ENCODE measurements at places on chromosomes 2 and 18.

GRCh38 chr2:64625299-64626145 lies 28.2 kb downstream of the SERTAD2 start:
- no peak for DNase-seq

DNA sequence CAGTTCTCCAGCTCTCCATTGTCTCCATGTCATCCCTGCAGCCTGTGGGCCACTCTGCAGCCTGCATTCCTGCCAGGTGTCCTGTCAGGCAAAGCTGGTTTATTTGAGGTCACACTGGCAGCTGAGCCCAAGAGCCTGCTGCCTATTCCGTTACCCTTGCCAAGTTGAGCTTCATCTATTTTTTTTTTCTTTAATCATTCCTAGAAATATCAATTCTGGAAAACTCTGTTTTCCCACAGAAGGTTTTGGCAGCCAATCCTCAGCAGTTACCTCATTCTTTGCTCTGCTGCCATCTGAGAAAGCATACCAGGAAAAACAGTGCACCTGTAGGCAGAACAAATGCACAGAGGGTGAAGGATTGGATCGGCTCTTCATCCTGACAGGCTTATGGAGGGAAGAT lies 411.0 kb upstream of the ACVR2A start:
- DNase-seq: no peak

- no peak for DNase-seq
Observed at GRCh38 chr18:11757084-11757590, 68.1 kb downstream of the GNAL start.

- no peak for DNase-seq
Observed at GRCh38 chr2:220756653-220757052, 815.5 kb downstream of the EPHA4 start.

GRCh38 chr2:159793326-159793725 lies 4.7 kb downstream of the CD302 start:
- no peak for DNase-seq

- DNase-seq: no peak
Observed at GRCh38 chr2:158600155-158600802, 143.5 kb downstream of the PKP4 start.

DNA sequence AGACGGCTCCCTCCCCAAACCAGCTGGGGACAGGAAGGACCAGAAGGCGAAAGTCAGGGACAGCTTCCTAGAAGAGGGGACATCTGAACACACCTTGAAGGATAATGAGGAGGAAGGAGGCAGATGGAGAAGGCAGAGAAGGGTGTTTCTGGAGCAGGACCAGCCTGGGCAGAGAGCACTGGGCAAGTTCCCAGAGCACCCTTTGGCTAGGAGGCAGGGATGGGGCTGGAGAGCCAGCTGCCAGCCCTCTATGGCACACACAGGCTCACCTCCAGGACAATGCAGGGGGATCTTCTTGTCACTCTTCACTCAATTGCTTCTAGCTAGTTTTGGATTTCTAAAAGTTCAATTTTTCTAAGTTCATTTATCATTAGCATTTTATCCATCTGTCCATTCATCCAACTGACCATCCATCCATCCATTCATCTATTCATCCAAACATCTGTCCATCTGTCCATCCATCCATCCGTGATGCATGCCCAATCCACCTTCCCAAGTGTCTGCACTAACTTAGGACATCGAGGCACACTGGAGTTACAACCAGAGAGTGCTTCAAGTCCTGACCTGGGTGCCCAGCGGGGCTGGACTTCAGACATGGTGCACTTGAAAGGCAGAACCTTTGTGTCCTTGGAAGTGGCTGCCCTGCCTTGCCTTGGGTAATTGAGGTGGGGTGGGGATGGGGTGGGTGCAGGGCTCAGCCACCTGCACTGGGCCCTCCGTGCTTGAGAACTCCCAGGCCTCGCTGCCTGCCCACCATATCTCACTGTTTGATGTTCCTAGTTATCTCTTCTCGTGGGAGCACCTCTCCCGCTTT lies 42.5 kb downstream of the INHBB start:
- no peak for DNase-seq

GRCh38 chr2:21461754-21462240 lies 338.0 kb downstream of the TDRD15 start:
- DNase-seq: no peak

DNA sequence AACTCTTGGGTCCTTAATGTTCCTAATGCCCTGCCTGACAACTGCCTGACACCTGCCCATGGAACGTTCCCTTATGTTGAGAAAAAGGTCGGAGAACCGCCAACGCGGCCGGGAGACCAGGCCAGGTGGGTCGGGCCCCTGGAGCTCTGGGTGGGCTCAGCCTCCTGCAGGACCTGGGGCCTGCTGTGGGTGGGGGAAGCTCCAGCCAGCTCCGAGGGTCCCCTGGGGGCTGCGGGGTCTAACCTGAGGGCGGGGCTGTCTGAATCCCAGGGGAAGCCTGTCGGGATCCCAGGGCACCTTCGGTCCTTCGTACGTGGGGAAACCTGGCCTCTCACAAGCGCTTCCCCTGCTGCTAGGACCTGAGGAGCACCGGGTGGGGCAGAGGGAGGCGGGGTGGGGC lies 296.0 kb downstream of the NDUFA10 start:
- no peak for DNase-seq

DNA sequence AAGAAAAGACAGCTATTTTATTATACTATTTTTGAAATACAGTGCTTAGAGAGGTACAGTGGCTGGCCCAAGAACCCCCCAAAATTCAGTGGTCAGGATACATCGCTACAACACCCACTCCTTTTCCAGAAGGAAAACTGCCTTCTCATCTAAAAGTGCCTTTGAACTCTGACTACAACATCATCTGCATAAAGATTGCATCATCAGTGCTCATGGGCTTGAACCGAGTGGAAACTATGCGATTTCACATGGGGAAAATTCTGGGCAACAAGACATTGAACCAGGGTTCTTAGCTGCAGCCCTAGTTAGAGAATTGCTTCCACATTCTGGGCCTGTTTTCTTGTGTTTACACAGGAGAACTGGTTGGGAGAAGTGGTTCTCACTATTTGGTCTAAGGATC lies 294.6 kb upstream of the SLC14A2 start:
- no peak for DNase-seq

- no peak for DNase-seq
Observed at GRCh38 chr2:111983478-111984212, 71.4 kb upstream of the TMEM87B start.

GRCh38 chr2:138475277-138475776 lies 26.2 kb upstream of the SPOPL start:
- no peak for DNase-seq

DNA sequence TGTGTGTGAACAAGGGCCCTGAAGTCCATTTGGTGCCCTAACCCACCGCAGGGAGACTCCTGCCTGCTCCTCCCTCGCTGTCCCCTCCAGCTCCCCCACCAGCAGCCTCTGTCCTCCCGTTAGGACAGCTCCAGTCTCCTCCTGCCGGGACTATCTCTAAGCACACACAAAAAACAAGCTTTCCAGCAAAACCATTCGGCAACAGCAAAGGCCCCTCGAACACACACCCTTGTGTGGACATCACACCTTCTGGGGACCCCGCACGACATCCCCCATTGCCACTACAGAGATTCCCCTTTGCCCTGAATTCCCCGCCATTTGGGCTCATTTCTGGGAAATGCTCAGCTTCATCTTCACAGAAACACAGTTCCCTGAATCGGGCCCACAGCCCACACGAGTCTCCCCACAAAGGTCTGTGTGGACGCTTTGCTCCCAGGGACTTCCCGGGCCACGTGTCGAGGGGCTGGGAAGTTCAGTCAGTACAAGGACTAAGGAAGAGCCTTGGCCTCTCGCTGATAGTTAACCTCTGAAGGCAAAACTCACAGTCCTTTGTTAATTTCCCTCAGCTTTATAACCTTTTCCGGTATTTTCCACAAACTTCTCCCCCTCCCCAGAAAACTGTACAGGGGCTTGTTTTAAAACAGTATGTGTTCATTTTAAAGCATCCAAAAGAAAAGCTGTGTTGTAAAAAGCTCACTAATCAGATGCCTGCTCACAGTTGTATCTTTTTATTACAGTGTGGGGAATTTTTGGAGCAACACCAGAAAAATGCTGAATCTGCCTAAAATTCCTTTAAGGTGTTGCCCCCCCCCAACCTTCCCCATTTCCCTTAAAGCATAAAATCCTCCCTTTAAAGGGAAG lies 25.9 kb downstream of the SMAD7 start:
- DNase-seq: no peak

DNA sequence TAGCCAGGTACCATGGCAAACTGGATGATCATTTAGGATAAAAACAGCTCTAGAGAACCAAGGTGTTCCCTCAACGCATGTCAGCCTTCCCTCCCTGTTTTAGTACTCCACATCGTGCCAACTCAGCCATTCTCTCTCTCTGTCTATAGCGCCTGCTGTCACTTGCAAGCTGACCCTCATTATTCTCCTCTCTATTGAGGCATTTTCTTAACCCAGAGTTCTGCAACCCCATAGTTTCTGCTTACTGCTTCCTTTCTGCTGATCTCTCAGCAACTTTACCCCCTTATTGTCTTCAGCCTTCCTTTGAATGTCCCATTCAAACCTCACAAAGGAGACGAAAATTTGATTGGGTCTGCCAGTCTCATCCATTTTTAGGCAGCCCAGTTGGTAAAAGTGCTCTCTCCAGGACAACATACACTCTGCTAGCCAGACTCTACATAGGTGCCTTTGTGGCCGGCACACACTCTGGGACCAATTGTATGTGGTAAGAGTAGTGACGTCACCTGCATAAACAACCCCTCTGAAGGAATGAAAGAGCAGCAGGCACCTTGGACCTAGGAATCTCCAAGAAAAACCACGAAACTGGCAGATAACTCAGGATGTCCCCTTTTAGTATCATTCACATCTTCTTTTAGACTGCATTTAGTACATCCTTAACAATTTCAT lies 367.2 kb upstream of the KCNH7 start:
- DNase-seq: no peak

- no peak for DNase-seq
Observed at GRCh38 chr2:111898703-111899514, 502 bp downstream of the MERTK start.

GRCh38 chr2:8677646-8678592 lies 3.9 kb upstream of the ID2 start:
- no peak for DNase-seq

DNA sequence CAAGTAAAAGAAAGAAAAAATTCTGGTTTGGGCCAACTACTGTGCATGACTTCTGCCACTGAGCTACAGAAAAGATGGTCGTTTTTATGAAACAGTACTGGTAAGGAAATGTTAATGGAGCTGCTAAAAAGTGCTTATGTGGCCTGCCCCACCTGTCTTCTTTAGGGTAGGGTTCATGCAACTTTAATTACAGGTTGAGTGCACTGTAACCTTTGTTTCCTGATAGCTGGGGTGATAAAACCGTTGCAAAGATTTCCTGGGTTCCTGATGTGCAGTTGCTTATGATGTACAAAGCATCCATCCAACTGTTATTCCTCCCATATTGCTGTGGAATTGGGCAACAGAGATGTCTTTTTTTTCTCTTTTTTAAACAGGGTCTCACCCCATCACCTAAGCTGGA lies 34.3 kb upstream of the PUM2 start:
- no peak for DNase-seq

DNA sequence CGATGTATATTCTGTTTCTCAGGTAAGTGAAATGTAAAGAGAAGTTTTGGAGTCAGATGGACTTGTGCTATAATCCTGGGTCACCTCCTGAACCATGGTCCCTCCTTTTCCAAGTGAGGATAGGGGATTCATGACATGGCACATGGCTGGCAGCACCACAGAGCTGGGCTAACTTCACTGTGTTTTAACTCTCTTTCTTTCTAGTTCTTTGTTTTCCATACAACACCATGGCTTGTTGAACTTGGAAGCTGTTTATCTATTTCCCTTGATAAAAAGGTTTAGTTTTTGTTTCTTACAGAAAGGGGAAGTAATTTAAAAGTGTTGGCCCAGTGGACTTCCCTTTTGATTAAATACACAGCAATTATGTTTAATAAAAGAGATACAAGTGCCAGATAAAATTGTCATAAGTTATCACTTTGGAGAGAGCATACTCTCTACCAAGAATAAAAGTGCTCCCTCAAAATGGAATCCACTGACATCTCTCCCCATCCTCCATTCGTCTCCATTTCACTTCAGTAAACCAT lies 90.4 kb downstream of the PLCL1 start:
- DNase-seq: no peak

DNA sequence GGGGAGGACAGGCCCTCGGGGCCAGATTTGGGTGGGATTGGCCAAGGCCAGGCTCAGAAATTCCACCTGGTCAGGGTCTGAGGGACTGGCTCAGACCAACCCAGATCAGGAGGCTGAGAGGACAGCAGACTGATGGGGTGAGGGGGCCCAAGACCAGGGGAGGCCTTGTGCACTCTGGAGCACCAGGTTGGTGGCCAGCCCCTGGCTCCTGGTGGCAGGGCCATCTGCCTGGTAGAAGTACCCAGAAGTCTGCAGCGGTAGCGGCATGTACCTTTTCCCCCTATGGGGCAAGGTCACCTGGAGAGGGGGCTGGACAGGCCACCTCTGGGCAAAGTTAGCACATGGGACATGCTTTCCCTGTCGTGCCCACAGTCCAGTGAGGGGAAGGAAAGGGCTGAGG lies 21.2 kb upstream of the ODC1 start:
- no peak for DNase-seq

GRCh38 chr2:60007671-60008070 lies 545.8 kb downstream of the BCL11A start:
- no peak for DNase-seq

All from stimulated activated CD4-positive, alpha-beta T cell treated with anti-CD3 and anti-CD28 coated beads, Interleukin-1b, Interleukin-23, amount 100 ng/mL, for 1 hour (primary cell).